Activated naive CD4-positive, alpha-beta T cell treated with Interleukin-2 at 50 U/mL for 16 hours (primary cell): ENCODE measurements at places on chromosomes 3 and 15.

DNA sequence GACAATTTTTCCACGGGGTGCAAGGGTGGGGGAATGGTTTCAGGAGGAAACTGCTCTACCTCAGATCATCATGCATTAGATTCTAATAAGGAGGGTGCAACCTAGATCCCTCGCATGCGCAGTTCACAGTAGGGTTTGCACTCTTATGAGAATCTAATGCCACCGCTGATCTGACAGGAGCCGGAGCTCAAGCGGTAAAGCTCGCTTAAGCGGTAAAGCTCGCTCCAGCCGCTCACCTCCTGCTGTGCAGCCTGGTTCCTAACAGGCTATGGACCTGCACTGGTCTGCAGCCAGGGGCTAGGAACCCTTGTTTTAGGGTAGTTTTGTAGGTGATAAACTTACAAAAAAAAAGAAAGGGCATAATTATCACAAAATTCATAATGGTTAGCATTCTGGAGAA lies 53.9 kb upstream of the RYR3 start:
- DNase-seq: no peak

- no peak for DNase-seq
Measured at GRCh38 chr3:72009851-72010443, 225.0 kb upstream of the PROK2 start.

DNA sequence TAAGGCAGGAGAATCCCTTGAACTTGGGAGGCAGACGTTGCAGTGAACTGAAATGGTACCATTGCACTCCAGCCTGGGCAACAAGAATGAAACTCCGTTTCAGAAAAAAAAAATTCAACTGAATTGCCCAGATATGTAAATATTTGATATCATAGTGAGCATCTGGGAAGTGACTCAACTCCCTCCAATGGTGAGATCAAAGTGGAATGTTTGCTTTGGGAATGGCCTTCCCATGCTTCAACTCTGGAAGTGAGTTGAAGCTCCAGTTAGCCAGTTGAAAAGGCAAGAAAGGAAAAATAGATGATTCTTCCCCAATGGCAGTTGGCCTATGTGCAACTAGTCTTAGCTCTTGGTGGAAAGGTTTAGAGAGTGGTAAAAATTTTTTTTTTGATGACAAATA lies 131.6 kb upstream of the CMC1 start:
- DNase-seq: no peak

DNA sequence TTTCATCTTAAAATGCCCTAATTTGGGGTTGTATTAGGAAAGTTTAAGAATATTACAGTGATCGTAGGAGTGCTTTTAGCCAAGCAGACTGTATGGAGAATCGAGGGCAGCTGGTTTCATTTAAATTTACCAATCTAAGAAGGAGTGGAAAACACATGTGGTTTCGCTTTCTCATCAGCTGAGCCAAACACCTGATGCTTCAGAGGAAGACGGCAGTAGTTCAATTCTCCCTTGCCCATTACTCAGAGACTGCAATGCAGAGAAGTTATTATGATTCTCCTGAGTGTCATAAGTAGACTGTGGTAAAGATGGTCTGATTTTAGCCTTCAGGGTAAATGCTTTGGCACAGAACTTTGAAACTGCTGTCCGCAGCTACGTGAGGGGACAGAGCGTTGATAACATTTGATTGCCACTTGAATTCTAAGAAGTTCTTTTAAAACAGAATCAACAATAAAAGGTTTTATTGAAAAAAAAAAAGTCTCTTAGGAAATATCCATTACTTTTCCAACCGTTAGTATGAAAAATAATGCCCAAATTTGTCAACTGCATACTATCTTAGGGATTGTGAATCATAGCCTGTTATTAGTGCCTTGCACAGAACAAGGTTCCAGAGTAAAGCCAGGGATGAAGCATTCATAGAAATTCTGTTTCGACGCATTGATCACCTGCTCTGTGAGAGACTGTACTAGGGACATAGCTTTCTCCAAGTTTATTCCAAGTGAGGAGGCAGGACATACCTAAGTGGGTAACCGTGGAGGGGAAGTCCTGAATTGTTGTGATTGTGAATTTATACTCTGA lies 25.6 kb downstream of the LYSMD4 start:
- no peak for DNase-seq

DNA sequence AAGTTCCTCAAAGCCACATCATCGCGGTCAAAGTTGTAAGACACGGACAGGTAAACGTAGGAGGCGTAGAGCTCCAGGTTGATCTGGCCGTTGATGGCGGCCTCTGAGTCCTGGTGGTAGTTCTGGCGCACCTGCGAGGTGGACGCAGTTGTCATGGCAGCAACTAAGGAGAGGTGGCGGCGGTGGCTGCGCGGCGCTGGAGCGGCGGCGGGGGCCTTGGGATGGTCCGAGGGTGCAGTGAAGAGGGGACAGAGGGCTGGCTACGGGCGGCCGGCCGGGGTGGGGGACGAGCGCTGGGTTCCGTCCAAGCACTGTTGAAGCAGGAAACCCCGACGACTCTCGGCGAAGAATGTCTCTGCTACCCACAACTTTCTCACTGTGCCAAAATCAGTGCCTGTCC lies 38.9 kb downstream of the RAB7A start:
- DNase-seq: no peak

GRCh38 chr3:56917361-56918110 lies 115.8 kb upstream of the ARHGEF3 start:
- no peak for DNase-seq

DNA sequence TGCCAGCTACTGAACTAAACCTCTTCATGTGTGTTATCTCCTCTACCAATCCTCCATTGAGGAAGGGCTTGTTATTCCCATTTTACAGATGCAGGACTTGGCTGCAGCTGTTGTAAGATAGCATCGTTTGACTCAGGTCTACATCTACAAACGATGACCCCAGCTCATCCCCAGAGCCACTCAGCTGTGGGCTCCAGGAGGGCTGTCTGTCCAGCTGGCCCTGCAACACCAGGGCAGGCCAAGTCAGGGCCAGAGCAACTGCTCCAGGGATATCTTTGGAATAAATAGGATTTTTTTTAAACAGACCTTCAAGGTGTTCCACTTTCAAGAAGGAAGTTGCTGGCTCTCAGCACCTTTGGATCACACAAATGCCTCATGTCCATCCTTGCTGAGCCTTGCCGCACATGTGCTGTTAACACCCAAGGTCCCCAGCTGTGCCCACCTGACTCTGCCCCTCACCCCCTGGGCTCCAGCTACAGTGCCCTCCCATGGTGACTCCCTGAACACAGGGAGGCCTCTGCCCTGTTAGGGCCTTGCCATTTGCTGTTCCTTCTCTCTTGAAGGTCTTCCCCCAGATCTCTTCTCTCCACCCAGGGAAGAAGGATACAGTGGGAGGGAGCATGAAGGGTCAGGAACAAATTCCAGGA lies 31.0 kb downstream of the ALDH1L1 start:
- DNase-seq: no peak

DNA sequence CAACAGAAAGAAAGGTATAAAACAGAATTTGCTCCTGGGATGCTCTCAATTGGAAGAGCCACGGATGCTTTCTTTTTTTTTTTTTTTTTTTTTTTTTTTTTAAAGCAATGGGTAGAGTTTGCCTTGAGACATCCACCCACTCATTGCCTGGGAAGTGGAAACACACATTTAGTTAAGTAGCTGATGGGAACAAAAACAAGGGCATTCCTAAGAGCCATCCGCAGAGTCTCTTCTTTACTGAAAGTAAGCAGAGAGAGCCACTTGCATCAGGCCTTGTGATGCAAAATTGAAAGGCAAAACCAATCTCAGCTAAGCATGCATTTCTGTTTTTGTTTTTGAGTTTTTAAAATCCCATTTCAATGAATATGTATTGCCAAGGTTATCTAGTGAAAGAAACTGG lies 787.9 kb upstream of the LMCD1 start:
- DNase-seq: no peak

DNA sequence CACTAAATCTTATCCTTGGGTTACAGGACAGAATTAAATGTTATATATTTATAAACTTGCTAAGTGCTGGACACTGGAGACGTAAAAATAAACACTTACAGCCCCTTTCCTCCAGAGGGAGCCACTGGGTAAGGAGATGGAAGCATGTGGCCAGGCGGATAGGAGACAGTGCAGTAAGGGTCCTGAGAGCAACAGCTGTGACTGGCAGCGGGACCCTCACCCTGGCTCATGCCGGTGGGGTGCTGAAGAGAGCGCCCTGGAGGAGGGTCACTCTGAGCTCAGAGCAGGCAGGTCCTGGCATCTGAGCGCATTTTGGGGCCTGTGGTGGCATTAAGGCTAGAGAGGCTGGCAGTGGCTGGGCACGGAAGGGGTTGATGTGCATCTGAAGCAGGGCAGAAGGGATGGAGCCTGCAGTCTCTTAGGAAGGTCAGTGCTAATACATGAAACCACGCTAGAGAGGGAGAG lies 16.0 kb downstream of the SEC61A1 start:
- no peak for DNase-seq

GRCh38 chr15:85318048-85318731 lies 62.2 kb upstream of the AKAP13 start:
- peak; percentile 10 for DNase-seq

DNA sequence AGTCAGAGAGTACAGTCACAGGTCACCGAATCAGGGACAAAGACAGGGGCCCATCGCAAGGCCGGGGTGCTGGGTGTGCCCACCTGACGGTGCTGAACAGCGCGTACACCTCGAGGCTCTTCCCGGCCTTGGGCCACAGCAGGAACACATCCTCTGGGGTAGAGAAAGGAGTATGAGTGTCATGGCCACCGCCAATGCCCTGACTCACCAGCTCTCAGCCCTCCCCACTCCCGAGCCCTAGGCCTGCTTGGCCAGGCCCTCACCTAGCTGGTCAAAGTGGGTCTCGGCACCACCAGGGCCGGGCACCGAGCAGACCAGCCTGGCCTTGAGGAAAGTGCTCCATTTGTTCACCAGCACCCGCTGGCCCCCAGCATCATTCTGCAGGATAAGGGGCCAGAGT lies 4.2 kb downstream of the SEMA3G start:
- DNase-seq: no peak

- no peak for DNase-seq
Measured at GRCh38 chr3:115927197-115927596, 303.9 kb downstream of the GAP43 start.

DNA sequence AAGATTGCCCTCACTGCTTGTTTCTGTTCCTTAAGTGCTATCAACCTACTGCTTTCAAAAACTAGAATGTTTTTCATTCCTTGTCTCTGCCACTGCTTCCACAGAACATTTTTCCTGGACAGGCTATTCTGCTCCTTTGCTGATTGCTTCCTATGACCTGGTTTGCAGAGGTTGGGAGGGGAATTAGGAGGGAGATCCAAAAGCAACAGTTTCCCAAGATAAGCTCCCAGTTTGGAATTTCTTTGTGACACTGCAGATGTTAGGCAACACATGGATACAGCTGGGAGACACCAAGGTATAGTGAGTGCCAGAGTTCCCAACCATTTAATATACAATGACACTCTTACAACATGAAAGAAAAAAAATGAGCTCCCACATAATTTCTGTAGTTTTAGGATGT lies 1036.5 kb downstream of the ROBO2 start:
- DNase-seq: no peak

DNA sequence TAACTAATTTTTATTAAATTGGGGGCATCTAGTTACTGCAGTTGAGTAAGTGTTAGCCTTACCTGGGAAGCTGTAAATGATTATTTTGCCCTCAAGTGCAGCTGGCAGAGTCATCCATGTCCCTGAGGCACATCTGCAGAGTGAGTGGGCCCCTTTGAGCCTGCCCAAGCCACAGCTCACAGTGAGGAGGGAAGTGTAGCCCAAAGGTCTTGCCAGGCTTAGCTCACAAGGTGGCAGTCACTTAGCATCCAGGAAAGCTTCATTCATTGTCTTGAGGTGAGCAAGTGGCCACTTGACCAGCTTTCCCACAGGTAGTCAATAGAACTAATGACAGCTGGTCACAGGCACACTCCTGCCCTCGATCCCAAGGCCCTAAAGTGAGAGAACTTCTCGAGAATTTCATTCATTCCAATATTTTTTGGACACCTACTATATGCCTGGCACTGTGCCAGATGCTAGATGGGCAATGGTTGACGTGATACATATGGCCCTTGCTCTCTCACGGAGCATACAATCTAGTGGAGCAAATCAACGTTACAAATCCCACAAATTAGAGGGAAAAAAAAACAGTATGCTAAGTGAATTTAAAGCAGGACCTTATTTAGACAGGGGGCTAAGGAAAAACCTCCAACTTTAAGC lies 163.3 kb upstream of the IL12A start:
- DNase-seq: no peak

DNA sequence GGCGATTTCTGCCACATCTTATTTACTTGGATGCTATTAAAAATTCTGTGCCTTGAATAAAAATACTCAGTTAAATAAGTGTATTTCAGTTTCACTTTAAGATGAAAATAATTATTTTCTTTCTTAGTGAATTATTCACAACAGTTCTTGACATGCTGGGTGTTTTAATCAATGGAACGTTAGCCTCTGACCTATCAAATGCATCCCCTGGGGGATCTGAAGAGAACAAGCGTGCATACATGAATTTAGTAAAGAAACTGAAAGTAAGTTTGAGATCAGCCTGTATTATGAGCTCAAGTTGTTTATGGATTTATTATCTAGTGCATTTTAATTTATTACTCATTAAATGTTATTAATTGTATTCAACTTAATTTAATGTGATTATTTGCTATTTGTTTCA lies 597 bp downstream of the P2RY12 start:
- DNase-seq: no peak

DNA sequence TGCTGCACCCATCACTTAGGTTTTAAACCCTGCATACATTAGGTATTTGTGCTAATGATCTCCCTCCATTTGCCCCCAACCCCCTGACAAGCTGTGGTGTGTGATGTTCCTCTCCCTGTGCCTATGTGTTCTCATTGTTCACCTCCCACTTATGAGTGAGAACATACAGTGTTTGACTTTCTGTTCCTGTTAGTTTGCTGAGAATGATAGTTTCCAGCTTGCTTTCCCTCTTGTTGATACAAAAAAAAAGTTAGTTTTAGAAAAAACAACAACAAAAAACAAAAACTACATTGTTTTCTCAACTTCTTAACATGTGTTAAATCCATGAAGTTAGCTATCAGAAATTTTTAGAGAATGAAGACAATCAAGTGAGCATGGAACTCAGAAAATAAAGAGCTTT lies 953.0 kb downstream of the VGLL3 start:
- DNase-seq: no peak

- DNase-seq: no peak
Measured at GRCh38 chr3:98985431-98985830, 83.9 kb upstream of the DCBLD2 start.

DNA sequence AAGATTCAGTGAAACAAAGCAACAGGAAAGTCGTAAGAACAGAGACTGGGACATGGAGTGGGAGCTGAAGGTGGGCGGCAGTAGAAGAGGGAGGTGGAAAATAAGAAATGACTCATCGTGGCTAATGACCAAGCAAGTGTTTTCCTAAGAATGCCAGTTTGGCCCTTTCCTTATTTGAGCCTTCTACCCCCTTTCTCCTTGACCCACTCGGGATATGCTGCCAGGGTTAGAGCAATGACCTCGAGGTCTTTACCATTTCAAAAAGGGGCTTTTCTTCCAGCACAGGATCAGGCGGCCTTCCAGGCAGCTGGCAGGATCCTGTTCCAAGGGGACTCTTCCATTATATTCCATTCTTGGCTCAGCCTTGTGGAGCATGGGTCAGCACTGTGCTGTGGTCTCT lies 241.1 kb downstream of the RYR3 start:
- no peak for DNase-seq

DNA sequence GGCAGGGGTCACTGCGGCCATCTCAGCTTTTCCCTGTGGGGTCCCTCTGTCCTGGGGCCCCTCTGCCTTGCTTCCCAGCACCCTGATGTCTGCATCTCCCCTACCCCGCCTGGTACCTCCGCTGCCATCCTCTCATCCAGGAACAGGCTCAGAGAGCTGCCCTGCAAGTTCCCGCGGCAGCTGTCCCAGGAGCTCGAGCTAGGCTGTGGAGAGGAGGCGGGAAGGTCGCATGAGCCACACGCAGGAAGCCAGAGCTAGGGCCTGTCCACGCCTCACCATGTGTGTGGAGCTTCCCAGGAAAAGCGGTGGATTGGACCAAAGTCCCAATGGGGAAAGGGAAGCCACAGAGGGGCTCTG lies 12.5 kb downstream of the PLA2G4B start:
- DNase-seq: no peak
